ENCODE measurements at places on chromosomes 5 and 9.

DNA sequence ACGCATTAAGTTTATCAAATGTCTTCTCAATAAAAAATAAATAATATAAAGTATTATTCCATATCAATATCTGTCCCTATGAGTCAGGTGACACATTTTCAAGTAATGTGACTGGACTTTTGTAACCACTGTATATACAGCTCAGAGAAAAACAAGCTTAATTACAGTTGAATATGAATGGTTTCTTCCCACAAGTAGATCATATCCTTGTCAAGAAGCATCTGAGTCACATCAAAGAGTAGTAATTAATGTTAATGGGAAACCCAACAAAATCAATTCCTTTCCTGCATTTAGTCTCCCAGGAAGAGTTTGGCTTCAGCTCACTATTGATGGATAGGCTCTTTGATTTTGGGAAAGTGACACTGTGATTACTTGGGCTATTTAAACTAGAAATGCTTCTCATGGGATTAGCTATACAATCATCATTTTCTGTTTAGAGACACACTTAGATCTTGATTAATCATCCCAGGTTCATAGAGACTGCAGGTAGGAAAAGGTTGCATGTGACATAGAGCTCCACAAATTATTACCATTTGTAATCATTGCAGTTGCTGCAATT lies 292.9 kb downstream of the GABRG2 start:
- no peak for DNase-seq

DNA sequence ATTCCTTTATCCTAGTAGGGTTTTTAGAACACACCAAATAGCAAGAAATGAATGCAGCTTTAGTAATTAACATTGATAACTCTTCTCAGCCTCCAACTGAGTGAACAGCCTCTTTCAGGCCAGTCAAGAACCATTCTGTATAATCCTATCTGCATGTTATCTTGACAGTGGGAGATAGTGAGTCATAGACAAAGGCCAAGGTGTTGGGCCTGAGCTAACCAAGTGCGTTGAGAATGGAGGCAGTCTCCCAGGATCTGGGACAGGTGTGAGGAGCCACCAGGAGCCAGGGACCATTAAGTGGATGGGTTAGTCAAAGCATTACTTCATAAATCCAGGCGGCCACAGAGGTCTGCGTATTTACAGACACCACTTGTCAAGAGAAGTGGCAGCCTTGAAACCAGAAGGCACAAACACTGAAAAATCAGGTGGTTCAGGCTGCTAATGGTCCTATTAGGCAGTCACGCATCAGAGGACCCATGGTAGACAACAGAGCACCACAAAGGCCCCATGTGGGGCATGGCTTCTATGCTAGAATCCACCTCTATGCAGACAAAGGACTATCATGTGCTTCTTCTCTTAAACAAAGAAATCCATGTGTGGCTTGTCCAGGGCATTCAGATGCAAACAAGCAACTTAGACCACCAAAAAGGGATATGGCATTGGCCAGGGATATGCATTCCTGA lies 409.7 kb upstream of the PIK3R1 start:
- DNase-seq: no peak

DNA sequence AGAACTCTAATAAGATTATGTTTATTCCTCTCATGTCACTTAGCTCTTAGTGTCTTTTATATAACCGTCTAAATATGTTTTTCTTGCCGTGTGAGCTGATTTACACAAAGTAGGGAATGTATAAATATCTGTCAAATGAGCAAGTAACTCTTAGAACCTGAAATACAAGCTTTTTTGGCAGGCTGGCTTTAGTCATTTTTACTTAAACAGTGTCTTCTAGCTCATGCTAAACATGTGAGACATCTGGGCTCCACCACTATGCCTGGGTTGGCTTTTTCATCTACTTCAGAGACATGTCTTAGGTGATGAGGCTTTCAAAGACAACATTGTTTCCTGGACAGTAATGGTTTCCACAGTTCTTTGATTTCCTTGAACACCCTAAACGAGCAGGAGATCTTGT lies 137.2 kb upstream of the ZNF608 start:
- DNase-seq: no peak

DNA sequence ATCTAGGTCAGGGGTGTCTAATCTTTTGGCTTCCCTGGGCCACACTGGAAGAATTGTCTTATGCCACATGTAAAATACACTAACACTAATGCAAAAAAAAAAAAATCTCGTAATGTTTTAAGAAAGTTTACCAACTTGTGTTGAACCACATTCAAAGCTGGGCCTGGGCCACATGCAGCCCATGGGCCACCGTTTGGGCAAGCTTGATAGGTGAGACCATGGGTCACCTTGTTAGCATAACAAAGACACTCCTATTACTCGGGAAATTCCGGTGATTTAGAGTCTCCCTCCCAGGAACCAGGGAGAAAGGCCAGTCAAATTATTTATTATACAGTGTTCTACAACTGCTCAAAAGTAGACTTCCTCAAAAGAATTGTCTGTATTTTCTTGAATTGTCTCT lies 12.7 kb downstream of the RECK start:
- no peak for DNase-seq

- DNase-seq: peak; percentile 85
Observed at GRCh38 chr5:180090098-180090768, 18.7 kb upstream of the RNF130 start.

GRCh38 chr5:133081703-133082102 lies 29.9 kb downstream of the HSPA4 start:
- DNase-seq: no peak

- DNase-seq: no peak
Observed at GRCh38 chr9:121491111-121491510, 8.5 kb downstream of the GGTA1 start.

- DNase-seq: no peak
Observed at GRCh38 chr5:154543380-154543779, 65.4 kb upstream of the HAND1 start.

DNA sequence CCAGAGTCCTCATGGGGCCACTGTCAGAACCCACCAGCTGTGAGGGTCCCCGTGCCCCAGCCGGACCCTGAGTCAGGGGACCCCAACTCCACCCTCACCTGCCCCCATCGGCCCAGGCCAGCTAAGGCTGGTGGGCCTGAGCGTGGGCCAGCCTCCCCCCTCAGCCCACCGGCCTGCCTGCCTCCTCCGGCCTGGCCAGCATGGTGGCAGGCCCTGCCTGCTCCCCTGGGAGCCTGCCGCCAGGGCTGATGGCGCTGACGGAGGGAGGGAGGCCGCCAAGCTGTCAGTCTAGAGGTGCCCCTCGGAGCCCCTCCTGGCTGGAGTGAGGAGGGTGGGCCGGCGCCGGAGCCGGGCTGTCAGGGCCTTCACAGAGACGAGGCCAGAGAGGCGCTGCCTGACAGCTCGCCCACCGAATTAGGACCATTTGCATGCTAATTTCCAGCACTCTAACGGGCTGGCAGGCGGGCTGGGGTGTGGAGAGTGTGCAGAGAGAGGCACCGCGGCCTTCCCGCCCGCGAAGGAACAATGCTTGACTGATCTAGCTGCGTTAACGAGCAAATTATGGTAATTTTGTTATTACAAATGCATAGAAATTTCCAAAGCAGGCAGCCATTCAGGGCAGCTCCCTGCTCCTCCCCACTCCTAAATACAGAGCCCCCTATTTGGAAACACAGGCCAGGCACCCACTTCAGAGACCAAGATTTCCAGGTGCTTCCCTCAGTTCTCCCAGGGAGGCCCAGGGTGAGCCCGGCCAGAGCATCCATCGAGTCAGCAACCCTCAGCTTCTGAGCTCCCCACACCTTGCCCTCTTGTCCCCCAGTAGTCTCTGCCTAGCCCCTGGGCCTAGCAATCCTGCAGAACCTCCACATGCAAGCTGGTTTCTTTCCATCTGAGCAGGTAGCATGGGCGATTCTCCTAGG lies 169.3 kb downstream of the PAX5 start:
- no peak for DNase-seq

GRCh38 chr5:6936031-6936430 lies 222.8 kb downstream of the TENT4A start:
- no peak for DNase-seq

- peak; percentile 23 for DNase-seq
Observed at GRCh38 chr5:102971676-102972293, 148.2 kb downstream of the GIN1 start.

DNA sequence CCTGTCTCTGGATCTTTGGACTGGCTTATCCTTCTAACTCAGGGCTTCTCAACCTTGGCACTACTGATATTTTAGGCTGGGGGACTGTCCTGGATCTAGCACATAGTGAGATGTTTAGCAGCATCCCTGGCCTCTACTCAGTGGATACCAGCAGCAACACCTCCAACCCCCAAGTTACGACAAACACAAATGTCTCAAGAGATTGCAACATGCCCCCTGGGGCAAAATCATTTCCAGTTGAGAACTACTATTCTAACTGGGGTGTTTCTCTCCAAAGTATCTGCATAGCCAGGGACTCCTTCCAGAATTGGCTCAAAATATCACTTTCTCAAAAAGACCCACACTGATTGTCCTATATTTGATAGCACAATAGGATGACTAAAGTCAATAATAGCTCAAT lies 7.2 kb upstream of the TLR4 start:
- no peak for DNase-seq

DNA sequence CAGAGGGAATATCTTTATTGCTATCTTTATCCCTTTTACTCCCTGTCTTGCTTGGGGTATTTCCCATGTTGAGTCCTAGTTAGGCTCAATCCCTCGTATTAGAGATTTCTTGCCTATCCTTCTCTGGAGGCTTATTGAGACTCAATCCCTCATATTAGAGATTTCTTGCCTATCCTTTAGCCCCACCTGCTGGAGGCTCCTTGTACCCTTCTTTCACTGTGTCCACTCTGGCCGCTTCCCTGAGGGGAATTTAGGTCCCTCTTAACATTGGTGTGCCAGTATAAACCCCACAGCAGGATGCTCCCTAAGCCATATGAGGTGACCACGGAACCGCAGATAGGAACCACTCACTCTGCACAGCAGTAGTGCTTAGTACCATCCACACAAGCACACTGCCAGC lies 110.7 kb upstream of the MAMDC2 start:
- DNase-seq: no peak

- DNase-seq: peak; percentile 61
Observed at GRCh38 chr5:79020861-79021561, 35.9 kb upstream of the ARSB start.

- DNase-seq: no peak
Observed at GRCh38 chr5:5217371-5217770, 77.2 kb downstream of the ADAMTS16 start.

DNA sequence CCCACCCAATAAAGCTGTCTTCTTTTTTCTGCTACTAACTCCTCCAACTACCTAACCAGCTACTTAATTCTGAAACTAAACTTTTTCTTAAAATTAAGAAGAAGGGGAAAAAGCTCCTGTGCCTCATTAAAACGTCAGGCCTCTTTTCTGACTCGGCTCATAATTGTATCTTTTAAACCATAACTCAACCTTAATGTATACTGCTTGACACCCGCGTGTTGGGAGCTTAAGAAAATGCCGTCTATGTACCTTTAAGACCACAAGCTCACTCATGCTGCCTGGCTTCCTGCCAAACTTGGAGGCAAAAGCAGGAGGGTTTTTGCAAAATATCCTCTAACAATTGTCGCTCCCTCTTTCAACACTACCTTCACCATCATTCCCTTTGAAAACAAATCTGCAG lies 5.0 kb downstream of the EBF1 start:
- no peak for DNase-seq

GRCh38 chr5:67732921-67733320 lies 482.6 kb upstream of the PIK3R1 start:
- no peak for DNase-seq

DNA sequence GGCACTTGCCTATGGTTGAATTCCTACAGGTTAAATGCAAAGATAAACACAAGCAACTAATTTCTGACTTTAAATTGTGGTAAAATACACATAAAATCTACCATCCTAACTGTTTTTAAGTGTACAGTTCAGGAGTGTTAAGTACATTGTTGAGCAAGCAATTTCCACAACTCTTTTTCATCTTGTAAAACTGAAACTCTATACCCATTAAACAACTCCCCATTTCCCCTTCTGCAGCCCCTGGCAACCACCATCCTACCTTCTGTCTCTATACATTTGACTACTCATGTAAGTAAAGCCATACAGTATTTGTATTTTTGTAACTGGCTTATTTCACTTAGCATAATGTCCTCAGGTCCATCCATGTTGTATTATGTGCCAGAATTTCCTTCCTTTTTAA lies 38.5 kb upstream of the STX17 start:
- no peak for DNase-seq

- DNase-seq: peak; percentile 35
Observed at GRCh38 chr5:132209131-132209530, 18.5 kb downstream of the P4HA2 start.

DNA sequence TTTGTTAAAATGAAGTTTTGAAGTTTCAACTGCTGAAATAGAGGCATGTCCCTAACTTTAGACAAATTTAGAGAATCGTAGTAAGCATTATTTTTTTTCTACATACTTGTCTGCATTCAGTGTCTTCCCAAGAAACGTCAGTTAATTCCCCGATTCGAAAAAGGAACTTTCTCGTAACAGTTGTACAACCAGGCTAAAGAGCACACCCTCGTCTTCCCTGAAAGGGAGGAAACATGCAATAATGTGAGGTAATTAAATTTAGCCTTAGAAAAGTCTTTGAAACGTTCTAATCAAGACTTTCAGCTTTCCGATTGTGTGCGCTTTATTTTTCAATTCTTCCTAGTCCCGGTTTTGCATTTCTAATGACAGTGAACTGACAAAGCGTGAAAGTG lies 374 bp upstream of the SLC1A3 start:
- no peak for DNase-seq

Measured in AG08396 (cell line).